RPMI8226 (cell line): ENCODE measurements at places on chromosomes 13 and 19.

GRCh38 chr13:20994441-20994821 is 67.0 kb downstream of the LATS2 start:
- DNase-seq: no peak

- peak; percentile 47 for DNase-seq
Observed at GRCh38 chr19:41934849-41935374, 6.7 kb upstream of the ERFL start.

- no peak for DNase-seq
Observed at GRCh38 chr19:50322234-50322633, 6.9 kb downstream of the KCNC3 start.

- DNase-seq: no peak
Observed at GRCh38 chr19:33496038-33496895, 25.3 kb downstream of the PEPD start.
